Activated CD8-positive, alpha-beta memory T cell treated with anti-CD3 and anti-CD28 coated beads, Interleukin-2, amount 10 ng/mL, durations not matched to agents 7 days and 5 days (primary cell): ENCODE measurements at places on chromosomes 12 and 14.

DNA sequence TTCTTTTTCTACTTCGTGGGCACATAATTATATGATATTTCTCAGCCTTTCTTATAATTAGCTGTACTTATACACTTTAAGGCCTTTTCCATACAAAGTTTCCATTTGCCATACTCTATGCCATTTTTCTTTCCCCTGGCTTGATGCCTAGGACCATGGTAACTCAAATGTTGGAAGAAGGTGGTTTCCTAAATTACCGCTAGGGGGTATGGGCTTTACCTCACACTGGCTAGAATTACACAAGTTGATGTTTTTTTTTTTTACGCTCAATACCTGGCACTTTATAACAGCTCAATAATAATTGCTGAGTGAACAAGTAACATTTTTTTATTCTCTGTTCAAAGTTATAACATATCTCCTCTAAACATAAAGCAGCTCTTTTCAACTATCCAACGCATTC, 306.8 kb upstream of the LRFN5 start:
- no peaks in the 10 kb centered on the region for H3K36me3 ChIP-seq
- no peak overlapping the region for H3K27ac ChIP-seq
- DNase-seq: no peak
- H3K4me1 ChIP-seq: no peaks in the 10 kb centered on the region
- H3K4me3 ChIP-seq: no peak overlapping the region

DNA sequence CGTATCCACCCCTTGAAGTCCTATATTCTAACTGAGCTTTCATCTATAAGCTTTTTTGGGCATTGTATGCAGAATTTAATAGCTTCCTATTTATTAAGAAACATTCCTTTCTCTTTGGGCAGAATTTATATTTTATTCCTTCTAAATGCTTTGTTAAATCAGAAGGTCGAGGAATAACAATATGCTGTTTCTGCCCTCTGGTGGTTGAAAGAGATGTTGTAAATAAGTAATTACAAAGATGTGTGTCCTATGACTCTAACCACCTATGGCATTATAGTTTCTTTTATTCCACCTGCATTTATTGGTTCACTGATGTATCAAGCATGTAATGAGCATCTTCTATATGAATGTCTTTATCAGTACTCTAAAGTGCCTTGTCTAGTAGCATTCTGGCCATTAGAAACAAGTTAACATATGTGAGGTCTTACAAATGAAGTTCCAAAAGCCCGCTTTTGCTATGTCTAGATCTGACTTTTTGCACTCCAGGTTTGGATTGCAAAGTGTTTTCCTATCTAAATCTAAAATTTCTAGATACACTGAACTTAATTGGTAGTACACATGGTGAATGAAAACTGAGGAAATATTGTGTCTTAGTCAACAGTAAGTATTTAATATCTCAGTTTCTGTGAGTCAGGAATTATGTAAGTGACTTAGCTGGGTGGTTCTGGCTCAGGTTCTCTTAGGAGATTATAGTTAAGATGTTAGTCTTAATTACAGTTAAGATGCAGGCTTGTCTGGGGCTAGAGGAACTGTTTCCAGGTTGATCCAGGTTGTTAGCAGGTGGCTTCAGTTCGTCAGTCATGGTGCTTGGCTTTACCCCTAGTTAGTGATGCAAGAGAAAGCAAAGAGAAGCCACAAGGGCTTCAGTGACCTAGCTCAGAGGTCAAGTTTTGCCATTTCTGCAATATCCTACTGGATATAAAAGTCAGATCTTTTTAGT, 57.5 kb downstream of the PLEKHA5 start:
- H3K36me3 ChIP-seq: no peaks in the 10 kb centered on the region
- H3K4me3 ChIP-seq: no peak overlapping the region
- H3K27ac ChIP-seq: no peak overlapping the region
- H3K27me3 ChIP-seq: no peaks in the 10 kb centered on the region

DNA sequence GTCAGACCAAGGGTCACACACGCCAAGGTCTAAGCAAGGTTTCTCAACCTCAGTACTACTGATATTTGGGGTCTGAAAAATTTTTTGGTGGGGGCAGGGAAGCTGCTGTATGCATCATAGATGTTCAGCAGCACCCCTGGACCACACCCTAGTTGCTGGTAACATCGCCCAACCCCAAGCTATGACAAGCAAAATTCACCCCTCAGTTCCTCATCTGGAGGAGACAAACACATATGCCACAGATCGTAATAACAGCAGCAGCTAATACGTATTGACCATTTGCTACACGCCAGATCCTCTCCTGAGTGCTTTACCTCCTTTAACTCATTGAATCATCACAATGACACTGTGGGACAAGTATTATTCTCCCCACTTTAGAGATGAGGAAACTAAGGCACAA, 46.4 kb downstream of the ACTN1 start:
- no peak for DNase-seq
- H3K27me3 ChIP-seq: no peaks in the 10 kb centered on the region
- H3K27ac ChIP-seq: no peak overlapping the region
- peaks cover 23% of the 10 kb centered on the region for H3K4me1 ChIP-seq
- no peak overlapping the region for H3K4me3 ChIP-seq
- H3K36me3 ChIP-seq: no peaks in the 10 kb centered on the region

GRCh38 chr14:105839425-105840265, 313.3 kb downstream of the TMEM121 start:
- H3K36me3 ChIP-seq: no peaks in the 10 kb centered on the region
- no peaks in the 10 kb centered on the region for H3K4me1 ChIP-seq
- H3K4me3 ChIP-seq: no peak overlapping the region
- H3K27me3 ChIP-seq: no peaks in the 10 kb centered on the region
- no peak for DNase-seq
- no peak overlapping the region for H3K27ac ChIP-seq

DNA sequence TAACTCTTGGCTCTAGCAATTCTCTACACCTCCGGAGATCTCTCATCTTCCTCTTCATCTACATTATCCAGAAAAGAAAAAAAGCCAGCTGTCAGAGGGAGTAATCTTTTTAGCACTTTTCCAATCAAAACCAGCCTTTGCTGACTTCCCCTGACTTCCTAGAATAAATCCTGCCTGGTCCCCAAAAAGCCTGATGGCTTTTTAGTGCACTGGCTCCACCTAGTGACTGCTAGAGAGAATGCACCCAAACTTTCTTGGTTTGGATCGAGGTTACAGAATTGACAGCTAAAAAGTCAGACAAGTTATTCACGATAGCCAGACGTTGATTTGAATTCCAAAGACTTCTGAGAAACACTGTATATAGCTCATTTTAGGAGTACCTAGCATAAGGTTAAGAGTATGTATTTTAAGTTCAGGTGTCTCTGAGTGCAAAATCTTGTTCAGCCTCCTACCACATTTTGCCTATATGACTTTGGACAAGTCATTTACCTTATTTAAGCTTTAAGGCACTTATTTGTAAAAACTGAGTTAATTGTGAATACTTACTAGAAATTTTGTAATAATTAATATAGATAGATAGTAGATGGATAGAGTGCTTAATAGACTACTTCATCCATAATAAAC, 185.7 kb upstream of the GRIN2B start:
- H3K27ac ChIP-seq: no peak overlapping the region
- DNase-seq: peak; percentile 52
- no peaks in the 10 kb centered on the region for H3K36me3 ChIP-seq
- H3K4me3 ChIP-seq: no peak overlapping the region

DNA sequence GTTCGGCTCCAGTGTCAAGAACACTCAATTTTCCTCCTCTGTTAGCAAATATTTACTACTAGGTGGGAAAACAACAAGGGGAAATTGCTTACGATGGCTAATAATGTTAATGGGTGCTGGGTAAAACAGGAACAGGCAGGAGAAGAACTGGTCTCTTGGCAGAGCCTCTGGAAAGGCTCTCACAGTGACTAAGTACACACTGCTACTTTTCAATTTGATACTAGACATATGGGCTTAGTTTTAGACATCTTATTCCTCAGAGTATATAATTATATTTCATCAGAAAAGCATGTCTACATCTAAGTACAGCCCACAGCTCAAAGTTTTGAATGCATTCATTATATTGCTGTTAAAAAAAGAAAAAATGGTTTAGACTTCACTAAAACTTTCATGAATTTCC, 65.4 kb upstream of the SAV1 start:
- H3K27me3 ChIP-seq: no peaks in the 10 kb centered on the region
- DNase-seq: no peak

GRCh38 chr12:108302403-108303311, 36.5 kb downstream of the CMKLR1 start:
- H3K27me3 ChIP-seq: peaks cover 10% of the 10 kb centered on the region
- H3K36me3 ChIP-seq: no peaks in the 10 kb centered on the region
- H3K4me3 ChIP-seq: no peak overlapping the region
- peaks cover 54% of the 10 kb centered on the region for H3K4me1 ChIP-seq
- H3K27ac ChIP-seq: no peak overlapping the region
- DNase-seq: no peak

- H3K4me1 ChIP-seq: peaks cover 5% of the 10 kb centered on the region
- H3K36me3 ChIP-seq: no peaks in the 10 kb centered on the region
- no peak overlapping the region for H3K4me3 ChIP-seq
- no peak for DNase-seq
- no peak overlapping the region for H3K27ac ChIP-seq
- no peaks in the 10 kb centered on the region for H3K27me3 ChIP-seq
Observed at GRCh38 chr14:90796329-90796728, 19.9 kb downstream of the TTC7B start.

GRCh38 chr14:33958605-33959226, 7.8 kb upstream of the EGLN3 start:
- no peak overlapping the region for H3K4me3 ChIP-seq
- H3K4me1 ChIP-seq: no peaks in the 10 kb centered on the region
- DNase-seq: no peak
- H3K27me3 ChIP-seq: peaks cover 5% of the 10 kb centered on the region
- no peaks in the 10 kb centered on the region for H3K36me3 ChIP-seq
- no peak overlapping the region for H3K27ac ChIP-seq

- no peak overlapping the region for H3K4me3 ChIP-seq
- no peaks in the 10 kb centered on the region for H3K27me3 ChIP-seq
- peaks cover 5% of the 10 kb centered on the region for H3K4me1 ChIP-seq
- peaks cover 54% of the 10 kb centered on the region for H3K36me3 ChIP-seq
Observed at GRCh38 chr14:101980251-101980650, 15.9 kb downstream of the DYNC1H1 start.

DNA sequence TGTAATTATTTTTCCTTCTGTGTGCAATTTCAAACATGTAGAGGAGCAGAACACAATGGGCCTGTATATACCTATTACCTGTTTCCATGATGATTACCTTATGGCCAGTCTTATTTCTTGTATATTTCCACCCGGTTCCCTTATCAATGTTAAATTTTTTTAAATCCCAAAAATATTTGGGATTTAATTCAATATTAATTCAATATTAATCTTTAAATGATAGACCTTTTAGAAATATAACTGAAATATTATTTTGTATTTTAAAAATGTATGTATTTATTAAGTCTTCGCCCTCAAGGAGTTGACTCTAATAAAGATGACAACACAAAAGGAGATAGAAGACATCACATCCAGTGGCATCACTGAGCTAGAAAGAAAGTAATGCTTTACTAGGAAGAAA, 607 bp upstream of the KRT6C start:
- no peak for DNase-seq
- no peak overlapping the region for H3K27ac ChIP-seq
- no peaks in the 10 kb centered on the region for H3K36me3 ChIP-seq
- H3K4me1 ChIP-seq: no peaks in the 10 kb centered on the region
- H3K27me3 ChIP-seq: peaks cover 23% of the 10 kb centered on the region

- H3K36me3 ChIP-seq: no peaks in the 10 kb centered on the region
- H3K27me3 ChIP-seq: no peaks in the 10 kb centered on the region
- H3K4me1 ChIP-seq: no peaks in the 10 kb centered on the region
- DNase-seq: no peak
- H3K27ac ChIP-seq: no peak overlapping the region
- H3K4me3 ChIP-seq: no peak overlapping the region
Observed at GRCh38 chr12:39780913-39781446, 161.4 kb upstream of the ABCD2 start.

DNA sequence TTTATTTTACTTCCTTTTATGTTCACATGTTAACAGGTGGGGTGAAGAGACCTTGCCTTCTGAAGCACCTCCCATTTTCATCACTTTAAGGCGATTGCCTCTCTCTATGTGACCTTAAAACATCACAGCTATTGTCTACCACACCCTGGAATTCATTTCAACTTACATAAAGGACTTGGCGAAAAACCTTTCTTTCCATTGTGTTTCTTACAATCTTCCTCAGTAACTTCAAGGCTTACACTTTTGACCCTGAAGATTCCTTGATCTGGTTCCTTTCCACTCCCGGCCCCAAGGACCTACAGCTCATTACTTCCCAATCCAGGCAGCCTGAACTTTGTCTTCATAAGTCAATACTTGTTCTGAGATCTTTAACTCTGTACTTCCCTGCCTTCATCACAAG, 443.3 kb downstream of the ADAMTS20 start:
- H3K27ac ChIP-seq: no peak overlapping the region
- H3K27me3 ChIP-seq: no peaks in the 10 kb centered on the region
- H3K4me1 ChIP-seq: no peaks in the 10 kb centered on the region
- DNase-seq: no peak

DNA sequence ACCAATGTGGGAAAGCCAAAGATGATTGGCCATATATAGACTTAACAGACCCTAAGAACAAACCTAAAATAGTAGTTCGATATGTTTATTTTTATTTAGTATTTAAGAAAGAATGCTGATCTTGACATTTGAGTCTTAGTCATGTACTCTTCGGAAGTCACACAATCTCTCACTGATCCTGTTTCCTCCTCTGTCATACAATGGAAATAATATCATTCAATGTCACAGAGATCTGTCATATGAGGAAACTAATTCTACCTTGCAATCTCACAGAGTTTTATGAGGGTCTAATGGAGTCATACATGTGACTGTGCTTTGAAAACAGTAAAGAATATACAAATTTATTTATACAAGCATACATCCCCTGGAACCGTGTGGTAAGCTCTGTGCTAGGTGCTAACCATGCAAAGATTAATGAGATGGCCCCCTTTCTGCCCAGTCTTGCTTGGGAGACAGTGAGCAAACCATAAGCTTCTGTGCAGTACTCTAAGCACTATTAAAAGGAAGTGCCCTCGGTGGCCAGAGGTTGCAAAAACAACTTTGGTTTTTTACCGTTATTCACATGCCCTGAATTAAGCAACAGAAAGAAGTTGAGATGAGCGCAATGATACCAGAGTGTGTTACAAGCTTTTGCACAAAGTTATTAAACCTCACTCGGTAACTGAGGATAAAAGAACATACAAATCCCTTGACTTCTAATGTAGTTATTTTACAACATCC, 1.7 kb upstream of the LIN7A start:
- peaks cover 2% of the 10 kb centered on the region for H3K4me1 ChIP-seq
- H3K4me3 ChIP-seq: no peak overlapping the region
- no peak for DNase-seq
- H3K36me3 ChIP-seq: no peaks in the 10 kb centered on the region
- peaks cover 25% of the 10 kb centered on the region for H3K27me3 ChIP-seq

- peaks cover 35% of the 10 kb centered on the region for H3K36me3 ChIP-seq
- H3K27ac ChIP-seq: no peak overlapping the region
Observed at GRCh38 chr12:8957561-8957960, 8.1 kb upstream of the M6PR start.
